ENCODE measurements at places on chromosomes 1 and 21. TPM values are rescaled to one million over a fixed set of nuclear protein-coding genes. Genes with fewer than 3 reads are reported as not detected.

GRCh38 chr21:31629972-31630711 is 29.4 kb upstream of the SOD1 start:
- no peak overlapping the region for H3K27ac ChIP-seq
- H3K4me1 ChIP-seq, result peaks cover under 1% of the 10 kb centered on the region
- H3K4me3 ChIP-seq, result no peak overlapping the region
- no peak for DNase-seq
- no peaks in the 10 kb centered on the region for H3K36me3 ChIP-seq

RBM11 gene
- total RNA-seq, result 0.84 TPM

RGS8 gene
- total RNA-seq, result not detected

DNA sequence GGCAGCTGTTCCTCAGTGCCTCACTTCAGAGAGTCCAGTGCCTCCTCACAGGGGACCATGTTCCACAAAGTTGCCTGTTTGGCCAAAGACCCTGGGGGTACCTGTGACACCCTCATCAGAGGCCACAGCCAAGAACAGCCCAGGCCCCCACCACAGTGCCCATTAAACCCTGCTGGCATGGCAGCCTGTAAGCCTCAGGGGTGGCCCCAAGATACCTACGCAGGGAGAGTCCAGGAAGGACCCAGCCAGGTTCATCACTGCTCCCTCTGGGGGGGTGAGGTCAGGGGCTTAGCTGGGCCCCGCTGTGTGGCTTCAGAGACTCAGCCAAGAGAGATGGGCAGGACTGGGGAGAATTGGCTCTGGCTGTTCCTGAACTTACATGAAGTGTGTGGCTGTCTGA is 19.1 kb upstream of the PRDM16 start:
- H3K27me3 ChIP-seq, result peaks cover 15% of the 10 kb centered on the region
- H3K36me3 ChIP-seq, result peaks cover 3% of the 10 kb centered on the region
- DNase-seq, result no peak
- no peaks in the 10 kb centered on the region for H3K4me1 ChIP-seq
- H3K27ac ChIP-seq, result no peak overlapping the region
- H3K4me3 ChIP-seq, result no peak overlapping the region

TMEM82 gene
- not detected for total RNA-seq

GRCh38 chr21:27035791-27036190 is 68.9 kb upstream of the ADAMTS5 start:
- H3K4me3 ChIP-seq, result no peak overlapping the region
- no peak for DNase-seq
- no peak overlapping the region for H3K27ac ChIP-seq
- no peaks in the 10 kb centered on the region for H3K36me3 ChIP-seq
- no peaks in the 10 kb centered on the region for H3K4me1 ChIP-seq

- DNase-seq, result no peak
- peaks cover 1% of the 10 kb centered on the region for H3K36me3 ChIP-seq
- no peak overlapping the region for H3K4me3 ChIP-seq
- no peak overlapping the region for H3K27ac ChIP-seq
- H3K27me3 ChIP-seq, result peaks cover 2% of the 10 kb centered on the region
Observed at GRCh38 chr1:58765006-58765405, 18.8 kb downstream of the JUN start.

LMO4 gene
- total RNA-seq, result 63.7 TPM

EIF4G3 gene
- 64.3 TPM for total RNA-seq

- H3K27me3 ChIP-seq, result no peaks in the 10 kb centered on the region
- H3K4me3 ChIP-seq, result no peak overlapping the region
- H3K36me3 ChIP-seq, result no peaks in the 10 kb centered on the region
- no peaks in the 10 kb centered on the region for H3K4me1 ChIP-seq
Observed at GRCh38 chr1:27052527-27052926, 39.9 kb upstream of the TENT5B start.

MEX3A gene
- total RNA-seq, result 0.06 TPM

C1orf115 gene
- 0.12 TPM for total RNA-seq

DNA sequence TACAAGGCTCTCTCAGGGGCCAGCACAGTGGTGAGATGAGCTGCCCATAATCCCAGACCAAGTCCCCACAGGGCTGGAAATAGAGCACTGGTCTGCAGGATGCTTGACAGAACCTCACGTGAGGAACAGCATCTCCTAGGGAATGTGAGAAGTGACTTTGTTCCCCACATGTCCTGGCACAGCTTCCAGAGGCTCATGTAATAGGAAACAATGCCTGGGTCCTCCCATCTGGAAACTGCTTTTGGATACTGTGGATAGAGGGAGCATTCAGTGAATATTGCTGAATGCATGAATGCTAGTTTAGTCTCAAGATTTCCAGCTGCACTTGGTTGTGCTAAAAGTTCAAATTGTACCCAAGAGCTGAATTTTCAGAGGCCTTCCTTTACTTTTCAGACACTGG is 146.2 kb downstream of the TNR start:
- H3K27me3 ChIP-seq, result peaks cover 51% of the 10 kb centered on the region
- no peak overlapping the region for H3K4me3 ChIP-seq
- H3K27ac ChIP-seq, result no peak overlapping the region
- peaks cover 28% of the 10 kb centered on the region for H3K4me1 ChIP-seq
- H3K36me3 ChIP-seq, result no peaks in the 10 kb centered on the region

DNA sequence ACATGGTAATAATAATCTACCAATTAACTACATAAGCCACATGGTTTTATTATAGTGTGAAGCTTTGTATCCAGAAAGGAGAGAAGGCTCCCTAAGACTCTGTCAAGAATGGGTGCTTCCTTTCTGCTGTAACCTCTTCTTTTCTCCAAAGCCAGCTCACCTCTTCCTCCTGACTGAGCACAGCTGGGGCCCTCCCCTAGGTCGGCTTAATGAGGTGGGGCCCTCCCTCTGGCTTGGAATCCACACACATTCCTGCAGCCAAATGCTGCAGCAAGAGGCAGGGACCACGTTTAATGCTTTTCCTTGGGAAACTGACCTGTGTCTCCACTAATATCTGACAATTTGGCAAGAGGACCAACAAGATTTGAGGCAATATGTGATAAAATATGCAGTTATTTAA is 94.8 kb downstream of the DSCAM start:
- no peaks in the 10 kb centered on the region for H3K4me1 ChIP-seq
- DNase-seq, result no peak
- no peaks in the 10 kb centered on the region for H3K36me3 ChIP-seq
- H3K27ac ChIP-seq, result no peak overlapping the region

WNT3A gene
- not detected for total RNA-seq

DNA sequence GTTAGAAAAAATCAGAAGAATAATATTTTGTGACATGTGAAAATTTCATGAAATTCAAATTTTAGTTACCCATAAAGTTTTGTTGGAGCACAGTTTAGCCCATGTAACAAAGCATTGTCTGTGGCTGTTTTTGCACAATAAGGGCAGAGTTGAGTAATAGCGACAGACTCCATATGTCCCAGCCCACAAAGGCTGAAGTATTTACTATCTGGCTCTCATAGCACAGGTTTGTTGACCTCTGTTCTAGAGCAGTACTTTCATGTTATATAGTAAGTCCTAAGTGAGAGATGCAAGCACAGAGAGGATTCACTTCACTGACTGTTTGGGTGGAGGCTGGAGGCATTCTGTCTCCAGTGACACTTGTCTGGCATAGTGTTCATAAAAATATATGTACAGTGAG is 6.8 kb downstream of the LAMC1 start:
- H3K36me3 ChIP-seq, result no peaks in the 10 kb centered on the region
- no peak for DNase-seq
- H3K27me3 ChIP-seq, result peaks cover 72% of the 10 kb centered on the region
- no peak overlapping the region for H3K27ac ChIP-seq

- DNase-seq, result no peak
- peaks cover 16% of the 10 kb centered on the region for H3K4me1 ChIP-seq
- no peak overlapping the region for H3K27ac ChIP-seq
- peaks cover 20% of the 10 kb centered on the region for H3K27me3 ChIP-seq
Observed at GRCh38 chr1:94383966-94384408, 34.2 kb upstream of the ABCD3 start.

GRCh38 chr21:24367936-24368335 is 1239.3 kb downstream of the MRPL39 start:
- no peak overlapping the region for H3K4me3 ChIP-seq
- DNase-seq, result no peak
- H3K36me3 ChIP-seq, result no peaks in the 10 kb centered on the region
- no peaks in the 10 kb centered on the region for H3K4me1 ChIP-seq
- no peak overlapping the region for H3K27ac ChIP-seq

GRCh38 chr1:8525216-8525557 is 207.3 kb downstream of the SLC45A1 start:
- no peak overlapping the region for H3K27ac ChIP-seq
- peaks cover 12% of the 10 kb centered on the region for H3K36me3 ChIP-seq
- H3K27me3 ChIP-seq, result no peaks in the 10 kb centered on the region
- no peak for DNase-seq
- H3K4me3 ChIP-seq, result no peak overlapping the region
- peaks cover 28% of the 10 kb centered on the region for H3K4me1 ChIP-seq
